ENCODE measurements at places on chromosomes 7 and 10. TPM values are rescaled to one million over a fixed set of nuclear protein-coding genes. Genes with fewer than 3 reads are reported as not detected.
A peak's percentile ranks its signal among the peaks of the same experiment; 100 is the strongest.

DNA sequence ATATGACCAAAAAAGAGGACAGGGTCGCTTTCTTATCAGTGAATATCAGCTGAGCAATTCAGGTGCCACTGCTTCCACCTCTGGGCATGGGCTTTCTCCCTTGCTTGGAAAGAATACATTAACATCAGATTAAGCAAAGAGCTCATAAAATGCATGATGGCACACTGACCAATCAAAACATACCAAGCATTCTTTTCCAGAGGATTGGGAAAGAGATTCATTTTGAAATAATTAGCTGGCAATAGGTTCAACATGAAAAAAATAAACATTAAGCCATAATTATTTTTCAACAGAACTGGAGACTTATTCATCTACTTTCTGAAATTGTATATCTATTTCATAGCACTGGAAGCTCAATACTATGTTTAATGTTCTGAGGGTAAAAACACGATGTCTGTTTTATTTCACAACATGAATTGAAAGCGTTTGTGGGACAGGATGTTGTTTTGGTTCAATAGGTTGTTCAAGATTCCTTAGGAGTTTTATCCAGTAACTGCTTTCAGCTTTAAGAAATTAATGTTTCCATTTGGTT, 53.2 kb downstream of the TFAM start:
- no peak for DNase-seq
- no peaks in the 10 kb centered on the region for H3K36me3 ChIP-seq
- H3K27me3 ChIP-seq: no peaks in the 10 kb centered on the region

FFAR4 gene
- 0.12 TPM for total RNA-seq

DNA sequence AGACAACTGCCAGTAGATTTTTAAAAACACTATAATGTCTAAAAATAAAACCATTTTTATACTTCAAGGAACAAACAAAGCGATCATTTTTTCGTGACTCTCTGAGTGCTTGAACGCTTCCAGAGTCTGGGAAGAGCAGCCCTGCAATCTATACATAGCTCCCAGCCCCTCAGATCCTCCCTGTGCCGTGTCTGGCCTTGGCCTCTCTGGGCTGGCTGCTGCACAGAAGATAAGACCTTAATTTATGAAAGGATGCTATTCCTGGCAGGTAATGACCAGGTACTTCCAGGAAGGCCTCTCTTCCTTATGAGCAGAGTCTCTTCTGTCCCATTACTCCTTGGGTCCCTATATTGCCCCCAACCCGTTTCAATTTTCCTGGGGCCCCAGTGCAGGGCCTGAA, 200.9 kb upstream of the AOAH start:
- H3K4me3 ChIP-seq: no peak overlapping the region
- H3K27ac ChIP-seq: no peak overlapping the region
- H3K4me1 ChIP-seq: no peaks in the 10 kb centered on the region
- H3K27me3 ChIP-seq: no peaks in the 10 kb centered on the region

GRCh38 chr7:117165656-117166055, 157.2 kb downstream of the WNT2 start:
- no peak overlapping the region for H3K4me3 ChIP-seq
- no peaks in the 10 kb centered on the region for H3K36me3 ChIP-seq
- H3K4me1 ChIP-seq: no peaks in the 10 kb centered on the region
- no peaks in the 10 kb centered on the region for H3K27me3 ChIP-seq
- H3K27ac ChIP-seq: no peak overlapping the region

GRCh38 chr10:17784688-17785087, 24.5 kb upstream of the MRC1 start:
- no peaks in the 10 kb centered on the region for H3K27me3 ChIP-seq
- no peaks in the 10 kb centered on the region for H3K36me3 ChIP-seq
- DNase-seq: no peak
- H3K4me3 ChIP-seq: no peak overlapping the region
- H3K4me1 ChIP-seq: no peaks in the 10 kb centered on the region

DNA sequence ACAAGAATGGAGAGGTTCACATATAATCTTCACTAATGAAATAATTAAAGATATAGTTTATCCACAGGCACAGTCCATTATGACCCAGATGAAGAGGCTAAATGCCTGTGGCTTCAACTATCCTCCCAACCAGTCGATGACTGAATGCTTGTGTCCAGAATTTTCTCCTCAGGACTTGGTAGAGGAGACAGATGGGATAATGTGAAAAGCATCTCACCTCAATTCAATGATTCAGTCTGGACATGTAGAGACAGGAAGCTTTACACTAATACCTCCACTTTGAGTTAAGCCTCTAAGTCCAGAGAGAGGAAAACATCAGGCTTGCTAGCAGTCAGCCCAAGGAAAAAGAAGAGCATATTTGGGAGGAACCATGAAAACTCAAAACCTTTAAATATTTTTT, 59.1 kb upstream of the COL1A2 start:
- no peaks in the 10 kb centered on the region for H3K4me1 ChIP-seq
- no peaks in the 10 kb centered on the region for H3K36me3 ChIP-seq
- H3K27me3 ChIP-seq: no peaks in the 10 kb centered on the region
- no peak for DNase-seq

OPN4 gene
- 0.36 TPM for total RNA-seq

GRCh38 chr7:150939466-150939865, 38.7 kb downstream of the KCNH2 start:
- H3K27ac ChIP-seq: no peak overlapping the region
- no peak for DNase-seq
- no peaks in the 10 kb centered on the region for H3K36me3 ChIP-seq
- H3K4me1 ChIP-seq: no peaks in the 10 kb centered on the region
- H3K27me3 ChIP-seq: no peaks in the 10 kb centered on the region
- no peak overlapping the region for H3K4me3 ChIP-seq

- no peak overlapping the region for H3K27ac ChIP-seq
- DNase-seq: peak; percentile 76
- no peaks in the 10 kb centered on the region for H3K27me3 ChIP-seq
- no peaks in the 10 kb centered on the region for H3K4me1 ChIP-seq
- H3K36me3 ChIP-seq: no peaks in the 10 kb centered on the region
Observed at GRCh38 chr7:151271699-151272355, 23.3 kb upstream of the SMARCD3 start.

GRCh38 chr10:95411635-95412034, 120.8 kb upstream of the PDLIM1 start:
- peak overlapping the region; percentile 68 for H3K27ac ChIP-seq
- no peaks in the 10 kb centered on the region for H3K27me3 ChIP-seq
- H3K4me1 ChIP-seq: peaks cover 6% of the 10 kb centered on the region
- peaks cover 5% of the 10 kb centered on the region for H3K36me3 ChIP-seq
- DNase-seq: no peak

- H3K4me3 ChIP-seq: no peak overlapping the region
- no peaks in the 10 kb centered on the region for H3K36me3 ChIP-seq
- no peak for DNase-seq
Observed at GRCh38 chr7:134599371-134599770, 47.3 kb upstream of the BPGM start.

GHRHR gene
- 1.4 TPM for total RNA-seq

GRM3 gene
- total RNA-seq: not detected

DNA sequence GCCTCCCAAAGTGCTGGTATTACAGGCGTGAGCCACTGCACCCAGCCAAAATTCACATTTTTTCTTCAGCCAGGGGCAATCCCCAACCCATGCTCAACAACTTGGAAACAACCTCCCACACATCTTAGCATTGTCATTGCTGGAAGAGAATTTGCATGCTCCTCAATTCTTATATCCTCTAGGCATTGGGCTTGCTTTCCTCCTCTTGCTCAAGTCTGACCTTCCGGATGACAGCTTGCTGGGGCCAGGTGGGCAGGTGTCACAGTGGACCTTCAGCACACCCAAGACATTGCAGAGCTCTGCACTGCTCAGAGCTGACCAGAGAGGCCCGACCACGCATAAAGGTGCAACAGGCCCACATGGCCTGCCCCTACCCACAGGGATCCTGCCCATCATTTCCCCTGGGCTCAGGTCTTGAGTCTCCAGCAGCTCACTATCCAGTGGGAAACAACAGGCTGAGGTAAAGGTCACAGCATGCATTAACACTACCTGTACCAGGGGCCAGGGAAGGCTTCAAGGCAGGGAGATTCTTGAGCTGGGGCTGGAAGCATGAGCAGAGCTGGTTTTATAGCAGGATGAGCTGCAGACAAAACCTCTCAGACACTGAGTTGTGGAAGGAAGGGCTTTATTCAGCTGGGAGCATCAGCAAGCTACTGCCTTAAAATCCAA, 6.8 kb upstream of the GPR15LG start:
- H3K27ac ChIP-seq: no peak overlapping the region
- H3K4me3 ChIP-seq: no peak overlapping the region
- H3K4me1 ChIP-seq: no peaks in the 10 kb centered on the region
- H3K36me3 ChIP-seq: no peaks in the 10 kb centered on the region
- DNase-seq: no peak

DNA sequence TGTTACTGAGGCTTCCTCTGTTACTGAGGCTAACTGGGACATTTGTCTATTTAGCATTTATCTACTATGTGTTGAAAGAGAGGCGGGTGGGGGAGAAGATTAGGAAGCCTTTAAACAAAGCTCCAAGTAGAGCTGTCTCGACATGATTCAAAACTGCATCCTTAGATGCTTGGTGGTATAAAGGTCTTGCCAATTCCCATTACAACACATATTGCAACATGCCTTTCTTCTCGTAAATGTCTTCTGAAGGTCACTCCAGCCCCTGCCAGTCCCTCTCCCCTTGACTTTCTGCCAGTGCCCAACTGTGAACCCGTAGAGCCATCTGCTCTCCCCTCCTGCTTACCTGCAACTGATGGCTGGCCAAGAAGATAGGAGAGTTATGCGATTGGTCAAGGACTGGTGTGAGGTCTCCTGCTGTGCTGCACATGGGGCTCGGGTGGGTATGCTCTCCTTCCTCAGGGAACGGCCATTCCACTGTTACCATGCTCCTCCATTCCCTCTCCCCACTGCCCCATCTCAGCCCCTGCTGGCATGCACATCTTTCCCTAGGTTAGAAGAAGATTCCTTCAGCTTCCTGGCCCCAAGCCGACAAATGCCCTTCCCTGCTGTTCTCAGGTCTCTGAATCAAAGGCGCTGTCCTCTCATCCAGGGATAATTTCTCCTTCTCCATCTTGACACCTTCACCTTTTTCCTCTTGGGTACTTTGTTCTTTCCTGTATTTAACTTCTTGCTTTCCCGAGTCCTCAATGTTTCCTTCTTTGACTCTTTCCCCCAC, 43.6 kb upstream of the ZNF32 start:
- H3K36me3 ChIP-seq: no peaks in the 10 kb centered on the region
- H3K4me3 ChIP-seq: no peak overlapping the region
- H3K4me1 ChIP-seq: no peaks in the 10 kb centered on the region

- no peaks in the 10 kb centered on the region for H3K4me1 ChIP-seq
- no peak overlapping the region for H3K4me3 ChIP-seq
- no peaks in the 10 kb centered on the region for H3K27me3 ChIP-seq
Observed at GRCh38 chr7:106420736-106421135, 136.0 kb upstream of the NAMPT start.

- no peaks in the 10 kb centered on the region for H3K27me3 ChIP-seq
- no peak overlapping the region for H3K27ac ChIP-seq
- no peak overlapping the region for H3K4me3 ChIP-seq
- no peak for DNase-seq
- H3K4me1 ChIP-seq: peaks cover 1% of the 10 kb centered on the region
Observed at GRCh38 chr7:65004575-65004974, 1.9 kb downstream of the ERV3-1 start.

DNA sequence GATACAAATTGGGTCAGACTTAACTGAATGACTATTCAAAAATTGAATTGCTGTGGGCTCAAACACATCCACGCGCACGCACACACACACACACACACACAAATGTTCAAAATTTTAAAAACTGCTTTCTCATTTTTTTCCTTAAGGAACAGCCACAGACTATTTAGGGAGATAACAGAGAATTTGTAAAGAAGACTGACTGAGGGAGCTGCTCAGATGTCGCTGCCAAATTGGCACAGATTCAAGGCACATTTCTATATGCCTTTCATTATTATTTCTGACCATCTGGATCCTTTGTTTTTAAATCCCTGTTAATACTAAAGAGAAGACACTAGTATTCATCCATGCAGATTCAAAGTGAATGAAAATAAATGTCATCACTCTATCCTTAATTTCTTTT, 154.8 kb downstream of the DGKB start:
- H3K27ac ChIP-seq: no peak overlapping the region
- DNase-seq: no peak
- no peak overlapping the region for H3K4me3 ChIP-seq
- no peaks in the 10 kb centered on the region for H3K4me1 ChIP-seq

IFIT1B gene
- total RNA-seq: 0.87 TPM

OPALIN gene
- total RNA-seq: not detected

GRCh38 chr10:133034092-133034491, 53.6 kb upstream of the ADGRA1 start:
- no peak overlapping the region for H3K4me3 ChIP-seq
- no peak overlapping the region for H3K27ac ChIP-seq
- H3K4me1 ChIP-seq: no peaks in the 10 kb centered on the region

NPFFR1 gene
- 0.06 TPM for total RNA-seq

DNA sequence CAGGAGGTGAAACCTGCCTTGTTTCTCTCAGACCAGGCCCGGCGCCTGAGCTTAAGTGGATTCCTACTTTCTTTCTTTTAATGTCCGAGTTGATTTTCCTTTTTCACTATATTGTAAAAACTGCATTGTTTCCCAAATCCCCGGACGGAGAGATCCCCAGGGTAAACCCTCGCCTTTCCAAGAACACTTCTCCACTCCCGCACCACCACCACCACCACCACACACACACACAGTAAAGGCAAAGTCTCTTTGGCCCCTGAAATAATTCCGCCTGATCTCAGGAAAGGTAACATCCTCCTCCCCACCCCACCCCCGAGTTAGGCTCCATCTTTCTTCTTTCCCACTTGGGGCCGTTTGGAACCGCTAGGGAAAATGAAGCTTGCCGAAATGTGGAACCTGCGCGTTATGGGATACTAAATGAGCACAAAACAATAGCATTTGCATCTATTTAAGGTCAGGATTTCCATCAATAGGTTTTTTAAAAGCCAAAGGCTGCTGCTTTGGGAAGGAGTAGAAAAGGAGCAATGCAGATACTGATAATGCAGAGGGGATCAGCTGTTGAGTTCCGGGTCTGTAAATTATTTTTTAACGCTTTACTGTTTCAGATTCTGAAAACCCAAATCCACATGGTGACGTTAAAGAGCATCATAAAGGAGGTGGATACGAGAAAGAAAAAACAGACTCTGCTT, 2.5 kb downstream of the HPSE2 start:
- H3K27me3 ChIP-seq: no peaks in the 10 kb centered on the region
- DNase-seq: no peak
- no peaks in the 10 kb centered on the region for H3K36me3 ChIP-seq
- H3K4me1 ChIP-seq: no peaks in the 10 kb centered on the region
- no peak overlapping the region for H3K27ac ChIP-seq
- H3K4me3 ChIP-seq: peak overlapping the region; percentile 41

DNA sequence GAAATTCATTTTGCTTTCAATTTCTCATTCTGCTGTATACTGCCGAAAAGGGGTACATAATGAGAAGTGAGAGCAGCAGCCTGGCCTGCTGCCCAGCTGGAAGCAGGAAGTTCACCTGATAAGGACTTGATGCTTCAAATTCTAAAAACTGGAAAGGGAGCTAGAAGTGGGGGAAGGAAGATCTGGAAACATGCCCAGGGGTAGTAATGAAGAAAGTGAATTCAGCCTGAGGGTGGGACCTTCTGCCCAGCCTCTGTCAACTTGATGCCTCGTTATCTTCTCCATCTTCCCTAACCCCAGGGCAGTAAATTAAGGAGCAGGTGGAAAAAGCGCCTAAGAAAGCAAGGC, 69.4 kb downstream of the ARMH3 start:
- H3K4me1 ChIP-seq: no peaks in the 10 kb centered on the region
- H3K27me3 ChIP-seq: no peaks in the 10 kb centered on the region
- peaks cover 1% of the 10 kb centered on the region for H3K36me3 ChIP-seq
- no peak overlapping the region for H3K27ac ChIP-seq
- DNase-seq: no peak
- H3K4me3 ChIP-seq: no peak overlapping the region

SPDYE2 gene
- total RNA-seq: not detected

Data from aorta (tissue), 5 donors.